NCI-H1694 treated with DMSO at 0.1 percent for 48 hours (cell line): ENCODE measurements at places on chromosomes 7 and 10.

DNA sequence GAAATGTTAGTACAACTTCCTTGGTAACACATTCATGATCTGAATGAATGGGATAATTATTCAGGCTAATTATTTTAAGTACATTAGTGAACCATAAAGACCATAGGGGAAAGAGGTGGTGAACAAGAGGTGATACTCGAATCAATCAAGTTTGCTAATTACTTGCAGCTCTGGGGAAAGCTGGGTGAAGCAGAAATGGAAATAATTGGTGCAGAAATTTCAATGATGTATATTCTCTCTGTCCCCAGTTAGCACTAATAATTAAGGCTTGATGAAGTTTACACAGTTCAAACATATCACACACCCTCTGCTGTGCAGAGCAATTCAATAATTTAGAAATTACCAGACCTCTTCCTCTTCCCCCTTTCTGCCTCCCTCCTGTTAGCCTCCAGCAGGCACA lies 49.4 kb upstream of the OPALIN start:
- no peak for DNase-seq

DNA sequence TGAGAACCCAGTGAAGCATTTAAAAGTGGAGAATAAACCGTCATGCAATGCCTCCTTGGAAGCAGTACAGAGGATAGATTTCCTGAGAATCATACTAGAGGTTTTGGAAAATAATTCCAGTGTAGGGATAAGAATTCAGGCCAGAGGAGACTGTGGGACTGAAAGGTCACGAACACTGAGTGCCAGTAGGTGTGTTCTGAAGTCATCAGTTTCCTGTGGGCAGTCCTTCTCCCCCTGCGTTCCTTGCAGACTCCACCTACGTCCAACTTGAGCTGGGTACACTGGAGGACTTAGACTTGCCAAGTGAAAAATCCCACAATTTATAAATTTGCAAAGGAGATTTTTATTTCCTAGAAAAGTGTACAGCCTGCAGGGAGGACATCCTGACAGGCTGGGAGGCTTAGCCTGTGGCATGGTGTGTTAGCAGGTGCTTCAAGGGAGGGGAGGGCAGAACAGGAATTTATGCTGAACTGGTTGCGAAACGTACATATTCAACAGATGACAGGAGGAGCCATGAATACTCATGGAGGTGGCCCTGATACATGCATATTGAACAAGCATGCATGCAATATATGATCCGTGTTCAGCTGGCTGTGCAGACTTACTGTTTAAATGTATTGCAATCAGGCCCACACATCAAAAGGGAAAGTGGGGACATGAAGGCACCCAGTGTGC lies 72.9 kb upstream of the POM121L12 start:
- DNase-seq, result no peak

- DNase-seq, result no peak
These were observed 257.8 kb upstream of the GNAI1 start for GRCh38 chr7:79876848-79877252.

DNA sequence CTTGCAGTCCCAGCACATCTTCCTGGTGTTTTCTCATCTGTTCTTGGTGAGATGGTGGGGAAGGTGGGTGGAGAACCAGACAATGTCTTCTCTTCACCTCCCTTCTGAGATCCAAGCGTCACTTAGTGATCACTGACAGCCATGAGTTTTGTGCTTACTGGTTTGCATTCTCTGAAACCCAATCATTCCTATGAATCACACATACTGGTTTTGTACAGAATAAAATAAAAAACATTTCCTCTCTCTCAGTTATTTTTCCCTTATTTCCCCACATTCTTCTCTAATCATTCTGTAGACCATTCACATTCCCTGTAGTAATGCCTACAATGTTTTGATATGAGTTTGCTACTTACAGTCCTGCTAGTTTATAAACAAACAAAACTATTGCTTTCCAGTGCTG lies 143.8 kb upstream of the SLC13A1 start:
- no peak for DNase-seq

GRCh38 chr7:120502132-120502531 lies 229.2 kb downstream of the KCND2 start:
- no peak for DNase-seq

- peak; percentile 39 for DNase-seq
These were observed 7.1 kb downstream of the SHH start for GRCh38 chr7:155804897-155805825.

- no peak for DNase-seq
These were observed 126.5 kb downstream of the CUBN start for GRCh38 chr10:17003151-17003550.

DNA sequence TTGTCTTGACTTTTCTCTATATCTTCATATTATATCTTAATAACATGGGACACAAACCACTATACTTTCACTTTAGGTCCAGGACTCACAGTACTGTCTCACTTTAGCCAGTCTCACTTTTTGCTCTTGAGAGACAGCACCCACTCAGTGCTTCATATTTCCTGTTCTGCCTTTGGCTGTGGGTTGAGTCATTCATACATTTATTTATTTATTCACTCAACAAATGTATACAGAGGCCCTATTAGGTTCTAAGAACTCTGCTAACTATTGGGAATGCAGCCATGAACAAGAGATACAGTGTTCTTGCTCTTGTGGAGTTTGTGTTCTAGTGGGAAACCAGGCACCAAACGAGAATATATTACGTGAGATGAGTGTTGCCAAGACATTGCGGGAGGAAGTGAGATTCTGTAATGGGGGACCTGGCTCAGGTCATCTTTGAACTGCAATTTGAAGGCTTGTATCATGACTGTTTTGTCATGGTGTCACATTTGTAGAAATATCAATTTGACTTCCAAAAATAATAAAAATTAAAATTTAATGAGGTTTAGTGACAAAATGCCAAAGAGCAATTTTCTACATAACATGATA lies 190.1 kb downstream of the SDHAF3 start:
- no peak for DNase-seq

GRCh38 chr7:98341106-98341505 lies 59.6 kb downstream of the BRI3 start:
- DNase-seq, result no peak

GRCh38 chr7:135672560-135673359 lies 10.4 kb downstream of the STMP1 start:
- DNase-seq, result peak; percentile 55

DNA sequence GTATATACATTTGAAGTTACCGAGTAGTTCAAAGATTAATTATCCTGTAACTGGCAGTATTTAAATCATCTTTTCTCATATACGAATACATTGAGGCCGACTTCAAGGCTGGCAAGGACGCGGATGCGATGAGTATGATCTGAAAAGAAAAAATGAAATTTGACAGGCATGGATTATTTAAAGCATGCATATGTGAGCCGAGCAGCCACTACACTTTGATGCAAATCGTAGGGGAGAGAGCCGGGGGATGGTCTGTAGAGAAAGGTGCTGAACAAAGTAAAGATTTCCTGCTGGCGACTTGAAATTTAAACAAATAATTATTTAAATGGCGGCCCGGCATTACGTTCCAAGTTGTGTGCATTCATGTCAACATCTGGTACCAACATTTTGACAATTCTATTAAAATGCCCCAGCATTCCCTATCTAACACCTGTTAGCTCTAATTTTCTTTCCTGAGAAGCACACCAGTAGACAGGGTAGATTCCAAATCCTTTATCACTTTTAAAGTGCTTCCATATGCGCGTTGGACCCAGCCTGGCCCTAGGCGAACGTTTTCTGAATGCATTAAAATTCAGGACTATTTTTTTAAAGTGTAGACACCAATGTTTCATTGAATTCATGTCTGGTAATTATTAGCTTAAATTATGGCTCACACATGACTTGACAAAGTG lies 188.7 kb downstream of the EMX2 start:
- DNase-seq, result no peak

DNA sequence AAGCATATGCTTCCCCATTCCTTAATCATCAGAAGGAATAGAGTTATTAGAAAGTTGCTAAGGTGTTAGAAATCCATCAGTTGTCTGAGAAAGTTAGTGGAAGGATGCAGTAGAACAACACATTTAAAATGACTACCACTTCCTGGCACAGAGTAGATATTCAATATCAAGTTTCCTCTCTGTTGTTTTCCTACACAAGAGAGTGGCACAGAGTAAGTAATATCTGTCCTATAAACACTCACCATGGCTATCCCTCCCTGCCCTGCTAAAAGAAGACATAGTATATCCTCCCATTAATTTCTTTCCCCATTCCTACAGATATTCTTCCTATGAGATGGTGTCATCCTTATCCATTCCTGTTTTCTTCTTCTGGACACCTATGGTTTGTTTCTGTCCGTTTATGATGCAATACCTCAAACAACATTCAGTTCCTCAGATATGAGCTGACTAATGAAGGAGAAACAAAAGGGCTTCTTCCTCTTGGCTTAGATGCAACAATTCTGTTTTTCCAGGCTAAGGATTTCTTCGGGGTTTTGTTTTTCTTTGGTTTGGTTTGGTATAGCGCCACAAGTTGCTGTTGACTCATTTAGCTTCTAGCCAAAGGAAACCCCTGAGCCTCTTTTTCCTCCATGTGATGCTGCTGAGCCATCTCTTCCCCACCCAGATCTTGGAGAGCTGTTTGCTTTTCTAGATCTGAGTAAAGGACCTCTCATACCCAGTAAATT lies 32.9 kb upstream of the BPGM start:
- DNase-seq, result no peak

DNA sequence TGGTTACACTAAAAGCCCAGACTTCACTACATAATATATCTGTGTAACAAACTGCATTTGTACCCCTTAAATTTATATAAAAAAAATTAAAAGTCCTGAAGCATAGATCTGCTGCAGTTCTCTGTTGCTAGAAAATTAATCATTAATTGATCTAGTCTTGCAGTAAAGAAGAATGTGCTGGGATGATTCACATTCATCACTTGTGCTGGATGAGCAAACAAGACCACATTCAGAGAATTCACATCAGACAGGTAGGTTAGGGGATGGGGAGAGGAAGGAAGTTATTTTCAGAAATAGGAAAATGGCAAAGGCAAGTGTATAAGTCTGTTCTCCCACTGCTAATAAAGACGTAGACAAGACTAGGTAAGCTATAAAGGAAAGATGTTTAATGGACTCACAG lies 1019.0 kb downstream of the KCNMA1 start:
- no peak for DNase-seq

DNA sequence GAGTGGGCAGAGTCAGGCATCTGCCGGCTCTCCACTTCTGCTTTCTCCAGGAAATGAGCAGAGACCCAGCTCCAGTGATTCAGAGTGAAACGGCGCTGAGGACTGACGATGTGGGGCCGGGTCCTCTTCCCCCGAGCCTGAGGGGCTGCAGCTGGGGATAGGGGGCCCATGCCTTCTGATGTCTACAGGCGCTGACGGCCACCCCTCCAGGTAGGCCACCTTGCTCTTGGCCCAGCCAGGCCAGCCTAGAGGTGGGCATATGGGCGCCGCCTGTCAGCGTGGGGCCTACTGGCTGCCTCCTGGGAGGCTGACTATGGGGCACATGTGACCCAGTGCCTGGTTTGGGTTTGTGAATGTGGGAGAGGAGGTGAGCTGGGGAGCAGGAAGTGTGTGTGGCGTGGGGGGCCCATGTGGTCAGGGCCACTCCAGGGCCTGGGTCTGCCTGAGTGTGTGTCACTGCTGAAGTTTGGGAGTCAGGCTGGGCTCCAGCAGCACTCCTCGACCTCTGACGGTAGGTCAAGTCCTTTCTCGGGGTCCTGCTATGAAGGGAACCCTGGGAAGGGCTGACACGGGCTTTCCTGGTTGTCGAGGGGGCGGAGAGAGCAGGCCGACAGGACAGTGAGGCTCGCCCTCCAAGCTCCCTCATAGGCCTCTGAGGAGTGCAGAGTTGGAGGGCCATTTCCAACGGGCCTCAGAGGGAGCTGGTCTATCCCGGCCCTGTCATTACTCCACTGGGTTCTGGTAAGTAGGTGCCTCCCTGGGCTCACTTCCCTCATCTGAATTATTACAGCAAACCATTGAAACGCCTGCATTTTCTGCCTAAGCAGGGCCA lies at the start of gene WDFY4:
TSS of gene WDFY4 (plus strand) at position 82 of the 832 bp plus-strand sequence. CDS start 24,860 bp downstream, outside the sequence.
- DNase-seq, result no peak

- no peak for DNase-seq
These were observed 615.2 kb upstream of the FOXK1 start for GRCh38 chr7:4066626-4067475.

GRCh38 chr7:43481902-43482678 lies 100.8 kb upstream of the STK17A start:
- no peak for DNase-seq

DNA sequence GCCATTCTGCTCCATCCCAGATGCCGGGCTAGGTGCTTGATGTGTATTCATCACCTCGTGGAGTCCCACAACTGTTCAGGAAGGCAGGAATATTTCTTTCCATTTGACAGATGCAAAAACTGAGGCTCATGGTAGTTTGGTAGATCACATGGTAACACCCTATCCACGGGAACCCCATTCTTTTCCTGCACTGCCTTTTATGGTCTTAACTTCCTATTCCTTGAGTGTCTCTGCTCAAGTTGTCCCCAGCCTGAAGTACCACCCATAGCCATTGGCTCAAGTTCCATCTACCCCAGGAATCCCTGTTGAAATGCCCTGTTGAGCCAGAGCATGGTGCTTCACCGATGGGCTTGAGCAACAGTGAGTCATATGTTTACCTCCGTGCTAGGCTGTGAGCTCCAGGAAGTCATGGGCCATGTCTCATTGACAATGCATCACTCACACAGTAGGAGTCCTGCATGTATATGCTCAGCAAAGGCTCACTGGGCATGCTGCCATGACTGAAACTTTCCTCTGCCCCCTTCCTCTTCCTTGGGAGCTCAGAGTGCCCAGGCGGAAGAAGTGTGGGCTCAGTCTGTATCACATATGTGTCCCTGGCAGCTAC lies 71.7 kb upstream of the ADAM12 start:
- no peak for DNase-seq

GRCh38 chr7:129390314-129390713 lies 43.9 kb upstream of the STRIP2 start:
- DNase-seq, result no peak
